ENCODE measurements at places on chromosomes 4 and X. TPM values are rescaled to one million over a fixed set of nuclear protein-coding genes. Genes with fewer than 3 reads are reported as not detected.

- no peak for DNase-seq
Measured at GRCh38 chr4:21827575-21827974, 121.0 kb downstream of the KCNIP4 start.

DNA sequence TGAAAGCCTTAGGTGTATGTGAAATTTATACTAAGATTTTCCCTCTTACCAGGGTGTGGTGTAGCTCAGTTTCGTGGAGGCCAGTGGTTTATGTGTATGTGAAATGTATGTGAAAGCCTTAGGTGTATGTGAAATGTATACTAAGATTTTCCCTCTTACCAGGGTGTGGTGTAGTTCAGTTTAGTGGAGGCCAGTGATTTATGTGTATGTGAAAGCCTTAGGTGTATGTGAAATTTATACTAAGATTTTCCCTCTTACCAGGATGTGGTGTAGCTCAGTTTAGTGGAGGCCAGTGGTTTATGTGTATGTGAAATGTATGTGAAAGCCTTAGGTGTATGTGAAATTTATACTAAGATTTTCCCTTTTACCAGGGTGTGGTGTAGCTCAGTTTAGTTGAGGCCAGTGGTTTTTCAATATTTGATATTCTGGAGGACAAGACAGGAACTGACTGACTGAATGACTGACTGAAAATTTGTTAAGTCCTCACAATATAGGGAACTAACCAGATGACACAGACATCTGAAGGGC lies 143.7 kb downstream of the NEXMIF start:
- DNase-seq = no peak

DNA sequence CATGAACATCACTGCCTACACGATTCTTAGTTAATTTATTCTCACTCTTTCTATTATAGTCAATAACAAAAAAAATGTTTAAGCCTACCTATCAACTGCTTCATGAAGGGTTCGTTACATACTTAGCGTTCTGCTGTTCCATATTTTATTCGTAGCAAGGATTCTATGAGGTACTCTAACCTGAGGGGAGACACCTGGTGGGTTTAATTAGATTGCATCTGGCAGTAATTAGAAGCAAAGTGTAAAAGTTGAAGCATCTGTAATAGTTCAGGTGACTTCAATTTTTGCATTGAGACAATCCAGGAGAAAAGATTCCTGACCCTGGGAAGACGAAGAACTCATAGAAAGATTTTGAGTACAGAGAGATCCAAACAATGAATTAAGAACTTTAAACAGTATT lies 1655.8 kb upstream of the TENM3 start:
- DNase-seq = no peak

GRCh38 chrX:80808881-80809411 lies 731 bp downstream of the BRWD3 start:
- DNase-seq = no peak

DNA sequence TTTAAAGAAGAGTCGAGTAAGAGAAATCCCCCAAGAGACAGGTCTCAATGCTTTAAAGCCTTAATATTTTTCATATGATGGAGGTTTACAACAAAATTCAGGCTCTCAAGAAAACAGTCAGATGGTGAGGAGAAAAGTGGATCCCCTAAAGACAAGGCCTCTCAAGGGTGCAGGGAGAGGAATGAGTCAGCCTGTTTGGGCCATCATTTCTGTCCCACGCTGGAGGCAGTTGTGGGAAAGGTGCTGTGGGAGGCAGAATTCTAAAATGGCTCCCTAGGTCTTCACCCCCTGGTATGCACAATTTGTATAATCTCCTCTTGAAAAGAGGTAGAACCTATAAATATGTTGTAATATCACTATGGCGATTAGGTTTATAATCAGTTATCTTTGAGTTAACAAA lies 4.6 kb upstream of the TIFA start:
- no peak for DNase-seq

GRCh38 chrX:37803057-37803456 lies 23.2 kb downstream of the CYBB start:
- no peak for DNase-seq

GRCh38 chr4:85166318-85166717 lies 199.8 kb upstream of the WDFY3 start:
- no peak for DNase-seq

DNA sequence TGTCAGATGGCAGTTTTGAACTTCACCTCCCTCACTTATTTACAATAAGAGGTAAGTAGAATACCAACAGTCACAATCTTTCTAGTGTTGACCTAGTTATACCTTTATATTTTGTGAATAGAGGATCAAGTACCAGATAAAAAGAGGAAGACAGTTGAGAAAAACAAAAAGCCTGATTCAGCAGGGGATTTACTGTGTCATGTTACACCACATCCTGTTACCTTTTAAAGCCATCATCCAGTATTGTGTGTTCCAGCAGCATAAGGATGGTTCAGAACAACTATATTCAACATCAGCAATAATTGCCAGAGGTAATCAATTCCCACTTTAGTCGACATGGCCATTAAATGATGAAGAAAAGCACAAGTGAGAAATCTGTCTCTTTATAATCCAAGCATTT lies 21.3 kb upstream of the CXCL6 start:
- DNase-seq = no peak

- DNase-seq = no peak
Measured at GRCh38 chrX:77788050-77788449, 2.0 kb upstream of the ATRX start.

- no peak for DNase-seq
Measured at GRCh38 chr4:78360466-78360865, 191.1 kb upstream of the ANXA3 start.

DNA sequence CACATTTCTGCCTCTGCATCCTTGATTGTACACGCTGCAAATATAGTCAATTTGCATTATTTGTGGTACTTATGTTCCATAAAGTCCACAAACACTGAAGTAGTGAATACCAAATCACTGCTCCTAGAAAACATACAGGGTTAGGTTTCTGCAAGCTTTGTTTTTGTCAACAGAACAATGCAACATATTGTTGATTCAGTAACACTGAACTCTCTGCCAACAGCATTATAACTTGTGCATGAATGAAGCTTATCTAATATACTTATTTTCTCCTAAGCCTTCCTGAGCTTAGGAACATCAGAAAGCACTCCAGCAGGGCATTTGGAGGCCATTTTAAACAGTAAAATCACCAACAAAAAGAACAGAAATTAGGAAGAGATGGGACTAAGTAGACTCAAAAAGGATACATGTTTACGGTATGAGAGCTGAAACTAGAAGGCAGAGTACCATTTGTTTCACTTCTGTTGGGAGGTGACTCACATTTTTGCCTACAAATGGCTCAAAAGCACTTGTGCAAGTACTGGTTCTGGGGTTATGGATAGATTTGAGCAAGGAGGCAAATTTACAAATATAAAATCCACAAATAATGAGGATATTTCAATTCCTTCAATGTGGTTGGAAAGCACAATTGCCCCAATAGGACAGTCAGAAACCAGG lies 14.1 kb downstream of the COX18 start:
- no peak for DNase-seq

GRCh38 chr4:183905081-183905592 lies at the start of gene STOX2:
Gene STOX2, plus strand, starts transcription at chr4:183905307. Its CDS starts 1,484 bp downstream, at chr4:183906791.
- DNase-seq = no peak

GRCh38 chrX:98931216-98931615 lies 1478.9 kb downstream of the PCDH19 start:
- DNase-seq = no peak

DNA sequence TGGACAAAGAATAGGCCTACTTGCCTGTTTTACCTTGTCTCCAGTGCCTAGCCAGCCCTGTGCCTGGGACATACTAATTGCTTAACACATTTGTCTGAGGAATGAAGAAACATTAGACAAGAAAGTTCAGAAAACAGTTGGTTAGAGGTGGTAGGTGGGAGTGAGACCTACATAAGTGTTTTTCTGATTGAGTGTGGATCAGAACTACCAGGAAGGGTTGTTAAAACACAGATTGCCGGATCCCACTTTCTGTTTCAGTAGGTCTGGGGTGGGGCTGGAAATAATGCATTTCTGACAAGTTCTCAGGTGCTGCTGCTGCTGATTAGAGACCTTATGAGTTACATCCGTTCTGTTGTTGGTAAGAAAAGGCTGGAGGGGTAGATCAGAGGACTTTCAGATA lies 5.7 kb upstream of the JADE1 start:
- DNase-seq = no peak

GRCh38 chr4:57074744-57075143 lies 35.4 kb downstream of the IGFBP7 start:
- DNase-seq = no peak

GRCh38 chrX:38618180-38618579 lies 56.8 kb downstream of the TSPAN7 start:
- no peak for DNase-seq

Gene MAGED4
- 95.8 TPM for total RNA-seq

Gene ETDB
- total RNA-seq = not detected

Gene STBD1
- 2.4 TPM for total RNA-seq

Gene RHOXF1
- total RNA-seq = not detected

Gene NLGN4X
- not detected for total RNA-seq

Gene DCAF12L1
- total RNA-seq = not detected

Gene HTN3
- not detected for total RNA-seq

Gene GPR173
- total RNA-seq = 12.6 TPM
